ENCODE measurements at places on chromosomes 13 and 19.

GRCh38 chr13:21465710-21466160 is 6.6 kb upstream of the ZDHHC20 start:
- no peak for DNase-seq

- DNase-seq: no peak
Observed at GRCh38 chr13:22929381-22930126, 251.2 kb upstream of the SGCG start.

GRCh38 chr13:111201304-111201940 is 86.3 kb downstream of the ARHGEF7 start:
- no peak for DNase-seq

- DNase-seq: peak; percentile 72
Observed at GRCh38 chr13:91398413-91399188, at the start of gene GPC5. Gene GPC5 (plus strand): TSS chr13:91398621.

GRCh38 chr19:33902802-33903488 is 106.3 kb downstream of the KCTD15 start:
- DNase-seq: no peak

GRCh38 chr19:5641171-5641570 is 18.3 kb downstream of the SAFB start:
- DNase-seq: no peak

GRCh38 chr19:6813659-6814058 is 41.2 kb downstream of the VAV1 start:
- no peak for DNase-seq

GRCh38 chr13:91361755-91362271 is 14.3 kb downstream of the MIR17HG start:
- DNase-seq: no peak

DNA sequence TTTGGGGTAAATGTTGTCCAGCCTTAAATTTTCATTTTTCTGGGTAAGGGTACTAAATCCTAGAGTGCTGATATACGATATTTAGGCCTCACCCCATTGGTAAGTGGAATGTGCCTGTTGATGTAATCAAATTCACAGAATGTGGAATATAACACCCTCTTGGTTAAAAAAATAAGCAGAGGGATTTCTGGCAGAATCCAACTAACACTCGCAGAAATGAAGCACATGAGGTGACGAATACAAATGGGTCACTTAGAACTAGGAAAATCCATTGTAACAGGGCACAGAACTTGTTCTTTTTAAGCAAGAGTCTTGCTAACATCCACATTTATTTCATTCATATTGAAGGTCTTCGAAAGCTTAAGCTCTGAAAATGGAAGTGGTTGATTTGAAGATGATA is 320.3 kb downstream of the SHISA2 start:
- no peak for DNase-seq

DNA sequence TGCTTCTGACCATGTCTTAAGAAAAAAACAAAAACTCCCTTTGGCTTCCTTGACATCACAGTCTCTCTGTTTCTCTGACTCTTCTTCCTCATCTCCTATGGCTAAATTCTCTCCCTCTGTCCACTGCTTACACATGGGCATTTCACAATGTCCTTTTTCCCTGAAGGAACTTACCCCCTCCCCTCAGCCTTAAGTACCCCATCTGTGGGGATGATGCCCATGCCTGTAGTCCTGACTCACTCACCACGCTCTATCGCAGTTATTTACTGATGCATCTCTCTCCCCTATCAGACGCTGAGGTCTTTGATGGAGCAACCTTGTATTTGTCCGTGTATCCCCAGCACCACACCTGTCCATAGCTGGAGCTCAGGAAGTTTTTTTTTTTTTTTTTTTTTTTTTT is 32.4 kb downstream of the ACTN4 start:
- DNase-seq: no peak

GRCh38 chr13:77172650-77173049 is 145.7 kb upstream of the FBXL3 start:
- DNase-seq: no peak
